T-cell (primary cell): ENCODE measurements at places on chromosomes 6 and 20.

DNA sequence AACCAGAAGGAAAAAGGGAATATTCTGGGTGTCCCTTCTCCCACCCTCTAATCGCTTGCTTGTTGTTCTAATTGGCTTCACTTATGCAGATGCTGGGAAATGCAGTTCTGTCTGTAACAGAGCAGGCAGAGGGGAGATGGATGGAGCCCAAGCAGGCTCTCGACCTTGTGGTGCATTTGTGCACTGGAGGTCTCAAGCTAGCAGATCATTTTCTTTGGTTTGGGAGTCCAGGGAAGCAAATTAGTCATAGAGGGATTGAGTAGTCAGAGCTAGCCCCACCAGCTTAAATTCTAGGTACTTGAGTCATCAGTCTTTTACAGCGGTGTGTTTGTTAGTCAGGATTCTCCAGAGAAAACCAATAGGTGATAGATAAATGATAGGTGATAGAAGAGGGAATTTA is 234.7 kb upstream of the ECI2 start:
- no peak for DNase-seq

DNA sequence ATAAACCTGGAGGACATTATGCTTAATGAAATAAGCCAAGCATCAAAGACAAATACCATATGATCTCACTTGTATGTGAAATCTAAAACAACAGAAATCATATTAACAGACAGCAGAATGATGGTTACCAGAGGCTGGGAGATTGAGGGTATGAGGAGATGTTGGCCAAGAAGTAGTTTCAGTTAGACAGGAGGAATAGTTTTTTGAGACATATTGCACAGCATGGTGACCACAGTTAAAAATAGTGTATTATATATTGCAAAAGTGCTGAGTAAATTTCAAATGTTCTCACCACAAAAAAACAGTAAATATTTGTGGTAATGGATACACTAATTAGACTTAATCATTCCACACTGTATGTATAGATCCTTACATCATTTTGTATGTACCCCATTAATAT is 1.8 kb downstream of the GABRR1 start:
- no peak for DNase-seq

- DNase-seq: no peak
Observed at GRCh38 chr20:48338717-48339116, 489.1 kb downstream of the PREX1 start.

DNA sequence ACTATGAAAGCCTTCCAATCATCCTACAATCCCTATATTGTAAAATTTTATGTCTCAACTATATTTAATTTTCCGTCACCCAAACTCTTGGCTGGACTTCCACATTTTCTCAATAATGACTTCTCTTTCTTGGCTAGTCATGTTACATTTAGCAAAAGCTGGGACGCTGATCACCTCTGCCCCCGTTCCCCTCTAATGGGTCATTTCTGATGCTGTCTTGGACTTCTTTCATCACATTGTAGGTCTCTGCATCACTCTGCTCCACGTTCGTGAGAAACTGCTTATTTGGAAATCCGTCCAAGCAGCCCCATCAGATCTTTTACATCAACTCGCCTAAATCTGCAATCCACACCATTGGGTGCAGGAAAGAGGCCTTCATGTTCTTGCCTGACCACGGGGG is 203.8 kb downstream of the MYLK4 start:
- no peak for DNase-seq

DNA sequence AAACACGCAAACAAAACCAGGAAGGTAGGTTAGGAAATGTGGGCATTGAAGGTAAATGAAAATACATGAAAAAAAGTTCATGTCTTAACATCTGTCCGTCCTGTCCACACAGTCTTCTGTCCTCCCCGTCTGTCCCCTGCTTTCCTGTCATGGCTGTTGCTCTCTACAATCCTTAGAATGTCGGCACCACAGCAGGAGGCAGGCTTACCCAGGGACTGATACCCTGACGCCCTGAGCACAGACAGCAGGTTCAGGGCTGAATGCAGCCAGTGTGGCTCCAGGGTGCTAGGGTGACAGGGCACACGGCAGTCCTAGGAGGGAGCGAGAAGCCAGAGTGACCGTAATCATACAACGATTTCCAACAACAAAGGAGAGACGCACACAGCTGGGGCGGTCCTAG is 123.7 kb downstream of the IRF4 start:
- DNase-seq: no peak

DNA sequence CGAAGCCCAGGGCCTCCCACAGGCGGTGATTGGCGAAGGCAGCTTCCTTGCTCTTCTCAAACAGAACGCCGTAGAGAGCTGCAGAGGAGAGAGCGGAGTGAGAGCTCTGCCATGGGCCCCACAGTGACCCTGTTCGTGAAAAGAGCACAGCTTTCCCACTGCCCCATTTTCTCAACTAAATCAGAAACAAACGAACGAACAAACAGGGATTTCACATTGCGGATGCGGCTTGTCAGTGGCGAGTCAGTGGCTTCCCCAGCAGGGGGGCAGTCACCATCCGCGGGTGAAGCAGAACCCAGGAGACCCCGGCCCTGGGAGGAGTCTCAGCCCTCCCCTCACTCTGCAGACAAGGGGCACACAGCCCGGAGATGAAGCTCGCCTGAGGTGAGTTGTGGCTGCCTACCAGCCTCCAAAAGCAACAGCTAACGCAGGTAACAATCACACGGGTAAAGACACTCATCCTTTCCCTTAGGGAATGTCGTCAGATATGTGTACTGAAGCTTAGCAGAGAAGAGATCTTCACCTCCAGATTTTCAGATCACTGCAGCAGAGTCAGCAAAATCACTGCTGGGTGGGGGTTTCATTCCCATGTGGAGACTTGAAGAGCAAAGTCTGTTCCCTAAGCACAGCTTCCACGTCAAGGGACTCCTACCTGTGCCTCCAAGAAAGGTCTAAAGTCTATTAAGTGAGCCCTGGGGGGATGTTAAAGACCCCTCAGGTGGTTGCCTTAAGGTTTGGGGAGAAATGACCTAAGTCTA is 51.2 kb upstream of the GPR31 start:
- DNase-seq: no peak

- no peak for DNase-seq
Observed at GRCh38 chr6:38259736-38260135, 380.0 kb downstream of the BTBD9 start.

DNA sequence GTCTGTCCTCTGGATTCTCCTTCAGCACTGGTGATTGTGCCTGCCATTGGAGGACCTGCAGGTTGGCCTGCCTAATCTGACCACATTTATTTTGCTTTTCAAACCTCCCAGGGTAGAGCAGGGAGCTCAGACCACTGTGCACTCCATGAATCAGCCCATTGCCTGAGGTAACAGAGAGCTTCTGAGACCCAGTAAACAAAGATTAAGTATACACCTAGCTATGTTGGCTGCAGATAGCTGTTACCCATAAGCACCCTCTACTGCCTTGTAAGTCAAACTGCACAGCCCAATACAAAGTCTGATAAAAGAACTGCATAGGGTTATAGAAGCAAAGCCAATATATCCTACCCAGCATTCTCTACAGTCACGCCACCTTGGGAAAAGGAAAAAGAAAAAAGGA is 338.7 kb downstream of the HTR1B start:
- no peak for DNase-seq

- no peak for DNase-seq
Observed at GRCh38 chr6:30446259-30446658, 43.0 kb upstream of the HLA-E start.

DNA sequence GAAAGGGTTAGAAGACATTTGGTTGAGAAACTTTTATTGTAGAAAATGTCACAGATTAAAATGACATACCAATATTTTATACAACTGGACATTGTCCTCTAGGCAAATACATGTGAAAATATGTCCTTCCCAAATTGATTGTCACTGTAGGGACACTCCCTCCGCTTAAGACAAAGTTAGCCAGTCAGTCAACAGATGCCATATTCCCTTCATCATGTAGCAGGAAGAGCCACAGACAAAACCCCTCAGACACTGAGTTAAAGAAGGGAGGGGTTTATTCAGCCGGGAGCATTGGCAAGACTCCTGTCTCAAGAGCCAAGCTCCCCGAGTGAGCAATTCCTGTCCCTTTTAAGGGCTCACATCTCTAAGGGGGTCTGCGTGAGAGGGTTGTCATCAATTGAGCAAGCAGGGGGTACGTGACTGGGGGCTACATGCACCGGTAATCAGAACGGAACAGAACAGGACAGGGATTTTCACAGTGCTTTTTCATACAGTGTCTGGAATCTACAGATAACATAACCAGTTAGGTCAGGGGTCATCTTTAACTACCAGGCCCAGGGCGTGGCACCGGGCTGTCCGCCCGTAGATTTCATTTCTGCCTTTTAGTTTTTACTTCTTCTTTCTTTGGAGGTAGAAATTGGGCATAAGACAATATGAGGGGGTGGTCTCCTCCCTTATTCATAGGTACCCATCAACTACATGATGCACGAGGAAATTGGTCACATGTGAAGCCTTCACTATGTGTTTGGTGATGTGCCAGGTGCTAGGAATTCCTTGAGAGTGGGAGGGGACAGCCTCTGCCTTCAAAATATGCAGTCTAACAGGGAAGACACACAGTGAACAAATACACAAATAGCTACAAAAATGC is 155.7 kb upstream of the CDYL start:
- no peak for DNase-seq

DNA sequence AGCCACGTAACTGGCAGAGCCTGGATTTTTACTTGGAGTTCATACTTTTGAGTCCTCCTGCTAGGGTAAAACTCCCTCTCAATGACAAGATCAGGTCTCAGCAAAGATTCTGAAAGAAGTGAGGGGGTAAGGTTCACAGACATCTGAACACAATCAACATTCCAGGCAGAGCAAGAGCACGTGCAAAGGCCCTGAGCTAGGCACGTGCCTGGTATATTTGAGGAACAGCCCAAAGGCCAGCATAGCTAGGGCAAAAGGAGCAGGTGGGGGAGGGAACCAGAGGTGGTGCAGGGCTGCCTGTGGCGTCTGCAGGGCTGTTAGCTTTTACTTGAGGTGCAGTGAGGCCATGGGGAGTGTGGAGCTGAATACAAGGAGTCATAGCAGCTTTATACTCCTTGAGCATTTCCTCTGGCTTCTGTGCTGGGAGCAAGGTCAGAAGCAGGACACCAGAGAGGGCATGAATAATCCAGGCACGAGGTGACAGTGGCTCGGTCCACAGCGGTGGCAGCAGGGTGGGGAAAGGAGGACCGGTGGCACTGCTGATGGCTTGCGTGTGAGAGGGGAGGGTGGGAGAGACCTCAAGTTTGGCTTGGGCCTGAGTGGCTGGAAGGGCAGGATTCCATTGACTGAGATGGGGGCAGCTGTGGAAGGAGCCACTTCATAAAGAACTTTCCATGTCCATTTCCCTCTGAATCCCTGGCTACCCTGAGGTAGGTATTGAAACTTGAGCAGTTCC is 57.0 kb downstream of the DLGAP4 start:
- no peak for DNase-seq
